ENCODE measurements at places on chromosomes 2 and 18.

GRCh38 chr2:128435576-128436478, 117.2 kb upstream of the HS6ST1 start:
- DNase-seq = no peak

- no peak for DNase-seq
Measured at GRCh38 chr2:8413589-8414135, 268.2 kb upstream of the ID2 start.

- no peak for DNase-seq
Measured at GRCh38 chr18:10946058-10946457, 203.3 kb downstream of the PIEZO2 start.

- DNase-seq = peak; percentile 24
Measured at GRCh38 chr2:65878011-65878340, 445.6 kb upstream of the SPRED2 start.

GRCh38 chr2:177598326-177599138, 206.0 kb downstream of the AGPS start:
- peak; percentile 97 for DNase-seq

GRCh38 chr2:18046558-18047212, 168.2 kb downstream of the KCNS3 start:
- DNase-seq = peak; percentile 19

DNA sequence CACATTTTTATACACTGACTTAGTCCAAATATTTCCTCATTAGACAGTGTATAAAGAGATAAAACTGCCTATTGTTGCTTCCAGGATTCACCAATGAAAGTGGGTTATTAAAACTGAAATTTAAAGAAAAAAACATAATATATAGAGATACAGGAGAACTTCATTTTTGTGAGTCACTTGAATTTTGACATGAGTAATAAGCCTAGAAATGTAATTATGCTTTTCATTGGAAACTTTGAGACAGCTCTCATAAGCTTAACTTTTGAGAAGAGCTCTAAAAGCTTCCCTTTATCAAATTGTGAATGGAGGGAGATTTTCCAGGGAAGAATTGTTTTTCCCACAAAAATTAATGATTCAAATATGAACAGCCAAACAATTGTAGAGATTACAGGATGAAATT, 14.1 kb downstream of the DYNC2LI1 start:
- no peak for DNase-seq

- no peak for DNase-seq
Measured at GRCh38 chr2:77939370-77939769, 417.2 kb upstream of the LRRTM4 start.

DNA sequence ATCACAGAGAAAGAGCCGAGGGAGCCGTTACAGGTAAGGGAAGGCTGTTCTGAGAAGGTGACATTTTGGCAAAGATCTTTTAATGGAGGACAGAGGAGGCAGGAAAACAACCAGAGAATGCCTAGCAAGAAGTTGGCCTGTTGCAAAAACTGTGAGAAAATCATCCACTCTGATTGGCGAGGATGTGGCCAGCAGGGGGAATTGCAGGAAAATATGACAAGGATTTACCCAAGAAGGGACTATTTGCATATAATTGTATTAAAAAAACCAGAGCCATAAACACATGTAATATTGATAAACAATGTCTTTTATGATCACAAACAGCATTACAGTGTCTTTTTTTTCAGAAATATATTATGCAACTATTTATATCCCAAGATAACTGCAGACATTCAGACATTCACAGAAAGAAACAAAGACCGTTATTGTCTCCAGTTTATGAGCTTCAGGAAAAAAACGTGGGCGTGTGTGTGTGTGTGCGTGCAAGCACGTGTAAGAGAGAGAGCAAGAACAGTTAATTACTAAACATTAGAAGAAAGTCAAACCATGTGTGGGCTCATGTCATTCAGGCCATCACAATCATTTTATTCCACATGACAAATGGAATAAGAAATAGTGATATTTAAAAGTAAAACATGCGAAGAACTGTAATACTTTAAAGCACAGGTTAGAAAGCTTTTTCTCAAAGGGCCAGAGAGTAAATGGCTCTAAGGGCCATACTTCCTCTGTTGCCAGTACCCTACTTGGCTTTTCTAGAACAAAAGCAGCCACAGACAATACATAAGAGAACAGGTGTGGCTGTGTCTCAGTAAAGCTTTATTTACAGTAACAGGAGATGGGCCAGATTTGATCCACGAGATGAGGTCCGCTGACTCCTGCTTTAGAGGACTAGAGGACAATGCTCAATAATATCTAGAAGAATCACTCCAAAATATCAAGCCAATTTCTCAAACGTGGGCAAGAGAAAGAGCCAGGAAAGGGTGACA, 324.1 kb downstream of the DLGAP1 start:
- DNase-seq = peak; percentile 24

- DNase-seq = no peak
Measured at GRCh38 chr2:219056176-219056895, 4.4 kb downstream of the IHH start.

DNA sequence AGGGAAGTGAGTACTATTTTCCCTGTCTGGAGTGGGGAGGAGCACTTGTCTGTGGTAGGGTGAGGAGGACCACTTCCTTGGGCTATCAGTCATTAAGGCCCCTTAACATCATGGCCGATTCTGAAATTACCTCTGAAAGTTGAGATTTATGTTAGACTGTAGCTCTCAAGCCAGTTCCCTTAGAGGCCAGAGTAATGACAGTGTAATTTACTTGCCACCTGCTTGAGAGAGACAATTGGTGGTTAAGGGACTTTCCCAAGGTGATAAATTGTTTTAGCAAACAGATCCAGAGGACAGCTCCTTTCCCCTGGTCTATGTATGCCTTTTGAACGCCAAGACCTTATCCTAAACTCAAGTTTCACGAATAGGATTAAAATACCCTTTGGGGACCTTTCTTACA, 56.1 kb downstream of the NEDD4L start:
- DNase-seq = no peak

- no peak for DNase-seq
Measured at GRCh38 chr2:148493822-148494563, 150.6 kb upstream of the EPC2 start.

DNA sequence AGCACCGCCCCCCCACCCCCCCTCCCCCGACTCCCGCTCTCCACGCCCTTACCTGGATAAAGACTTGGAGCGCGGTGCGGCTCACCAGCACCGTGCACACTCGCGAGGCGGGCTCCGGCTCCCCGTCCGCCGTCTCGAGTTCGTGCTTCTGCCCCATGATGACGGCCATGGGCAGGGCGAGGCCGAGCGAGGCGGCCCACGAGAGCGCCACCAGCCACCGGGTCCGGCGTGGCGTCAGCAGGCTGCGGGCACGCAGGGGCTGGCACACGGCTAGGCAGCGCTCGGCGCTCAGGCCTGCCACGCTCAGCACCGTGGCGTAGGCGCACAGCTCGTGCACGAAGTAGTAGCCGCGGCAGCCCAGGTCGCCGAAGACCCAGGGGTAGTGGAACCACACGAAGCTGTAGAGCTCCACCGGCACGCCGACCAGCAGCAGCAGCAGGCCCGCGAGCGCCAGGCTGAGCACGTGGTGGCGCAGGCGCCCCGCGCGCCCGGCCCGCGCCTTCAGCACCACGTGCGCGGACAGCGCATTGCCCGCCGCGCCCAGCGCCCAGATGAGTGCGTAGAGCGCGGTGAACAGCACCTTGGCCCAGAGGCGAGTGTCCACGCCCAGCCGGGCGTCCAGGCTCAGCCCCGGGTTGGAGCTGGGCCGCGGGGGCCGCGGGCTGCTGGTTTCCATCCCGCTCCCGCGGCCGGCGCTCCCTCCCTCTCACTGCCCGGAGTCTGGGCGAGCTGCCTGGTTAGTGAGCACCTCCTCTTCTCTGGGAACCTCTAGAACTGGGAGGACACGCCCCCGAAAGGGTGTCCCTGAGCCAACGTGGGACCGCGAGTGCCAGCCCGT, at the start of gene NTSR2:
NTSR2 (minus strand) TSS at position 742 of the 838 bp plus-strand sequence; CDS start at position 676, 66 bp downstream.
- DNase-seq = peak; percentile 82

DNA sequence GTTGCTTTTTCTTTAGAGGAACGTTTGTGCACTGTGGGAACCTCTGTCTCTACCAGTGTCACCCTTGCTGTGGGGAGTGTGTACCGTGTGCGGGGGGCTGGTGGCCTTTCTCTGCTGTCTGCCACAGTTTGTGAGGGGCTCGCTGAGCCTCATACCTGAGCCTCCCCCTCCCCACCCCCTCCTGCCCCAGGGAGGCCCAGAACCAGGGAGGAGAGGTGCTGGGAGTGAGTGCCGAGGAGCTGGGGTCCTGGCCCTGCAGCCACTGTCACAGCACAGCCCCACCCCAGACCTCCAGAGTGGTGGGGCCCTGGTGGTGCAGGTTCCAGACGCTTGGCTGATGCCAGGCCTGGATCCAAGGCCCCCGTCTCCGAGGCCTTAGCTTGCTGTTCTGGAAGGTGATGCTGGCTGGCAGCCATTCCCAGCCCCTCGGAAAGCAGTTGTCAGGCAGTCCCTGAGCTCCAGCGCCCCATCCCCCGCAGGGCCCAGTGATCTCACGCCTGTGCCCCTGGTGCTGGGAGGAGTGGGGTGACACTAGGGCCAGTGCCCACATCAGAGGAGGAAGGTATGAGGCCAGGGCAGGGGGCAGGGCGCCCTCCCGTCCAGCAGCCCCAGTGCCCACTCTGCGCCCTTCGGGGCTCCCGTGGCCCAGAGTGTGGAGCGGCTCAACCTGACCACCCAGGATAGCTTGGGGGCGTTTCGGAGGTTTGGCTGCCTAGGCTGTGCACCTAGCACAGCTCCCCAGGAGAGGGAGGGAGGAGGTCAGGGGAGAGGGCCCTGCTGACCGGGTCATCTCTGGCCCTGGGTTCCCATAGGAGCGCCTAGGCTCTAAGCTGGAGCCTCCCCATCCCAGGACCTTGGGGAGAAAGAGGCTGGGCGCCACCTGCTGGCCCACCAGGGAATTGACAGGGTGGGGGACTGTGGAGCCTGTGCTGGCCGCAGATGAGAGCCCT, 53.0 kb upstream of the ALPP start:
- DNase-seq = peak; percentile 42

DNA sequence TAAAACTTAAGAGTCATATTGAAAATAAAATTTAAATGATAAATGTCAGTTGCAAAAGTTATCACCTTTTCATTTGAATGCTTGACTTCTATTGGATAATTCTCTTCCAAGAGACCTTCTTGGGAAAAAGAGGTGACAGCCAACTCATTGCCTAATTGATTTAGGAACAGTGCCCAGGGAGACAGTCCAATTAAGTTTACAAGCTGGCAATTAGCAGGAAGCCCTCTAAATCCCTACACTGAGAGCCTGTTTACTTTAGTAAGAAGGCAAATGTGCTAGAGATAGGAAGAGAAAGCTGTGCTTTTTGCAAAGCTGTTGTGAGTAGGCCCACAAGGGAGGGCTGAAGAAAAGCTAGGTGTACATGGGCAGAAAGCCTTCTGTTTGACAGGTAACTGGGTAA, 189.1 kb downstream of the WDPCP start:
- DNase-seq = no peak

DNA sequence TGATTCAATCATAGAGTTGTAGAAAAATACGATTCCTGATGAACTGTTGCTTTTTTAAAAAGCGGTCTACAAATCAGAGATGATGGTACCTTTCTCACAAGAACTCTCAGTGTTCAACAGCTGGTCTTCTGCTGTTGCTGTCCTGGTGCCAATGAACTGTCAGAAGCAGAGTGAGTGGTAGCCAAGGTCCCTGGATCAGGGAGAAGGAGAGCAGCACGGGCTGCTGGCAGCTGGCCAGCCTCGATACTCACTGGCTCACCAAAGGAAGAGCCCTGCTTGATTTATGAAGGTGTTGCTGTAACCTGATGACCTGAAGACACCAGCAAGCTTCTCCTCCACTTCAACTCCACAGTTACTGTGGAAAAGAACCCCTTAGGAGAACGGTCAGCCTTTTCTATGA, 300.8 kb upstream of the SOX11 start:
- DNase-seq = peak; percentile 64

DNA sequence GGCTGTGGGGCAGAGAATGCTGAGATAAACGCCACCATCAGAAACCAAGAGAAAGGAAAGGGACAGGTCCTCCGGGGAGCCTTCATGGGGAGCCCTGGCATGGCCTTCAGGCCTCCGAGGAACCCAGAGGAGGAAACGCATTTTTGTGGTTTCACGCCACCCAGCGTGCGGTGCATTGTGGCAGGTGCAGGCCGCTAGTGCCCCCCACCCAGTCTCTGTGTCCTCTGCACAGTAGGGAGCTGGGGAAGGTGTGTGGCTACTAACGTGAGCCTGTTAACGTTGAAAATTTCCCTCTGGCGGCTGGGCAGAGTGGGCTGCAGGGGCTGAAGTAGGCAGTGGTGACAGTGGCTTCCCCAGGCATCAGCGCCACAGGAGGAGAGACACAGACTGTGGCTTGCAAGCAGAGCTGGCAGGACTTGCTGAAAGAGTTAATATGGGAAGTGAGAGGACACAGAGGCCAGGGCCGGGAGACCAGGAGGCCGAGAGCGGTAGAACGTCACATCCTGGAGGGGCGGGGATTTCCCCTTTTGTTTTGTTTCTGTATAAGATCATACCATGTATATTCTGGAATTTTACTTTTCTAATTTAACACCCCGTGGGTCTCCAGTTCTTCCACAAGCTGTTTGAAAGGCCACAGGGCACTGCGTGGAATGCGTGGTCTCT, 166.9 kb downstream of the GBX2 start:
- DNase-seq = no peak

DNA sequence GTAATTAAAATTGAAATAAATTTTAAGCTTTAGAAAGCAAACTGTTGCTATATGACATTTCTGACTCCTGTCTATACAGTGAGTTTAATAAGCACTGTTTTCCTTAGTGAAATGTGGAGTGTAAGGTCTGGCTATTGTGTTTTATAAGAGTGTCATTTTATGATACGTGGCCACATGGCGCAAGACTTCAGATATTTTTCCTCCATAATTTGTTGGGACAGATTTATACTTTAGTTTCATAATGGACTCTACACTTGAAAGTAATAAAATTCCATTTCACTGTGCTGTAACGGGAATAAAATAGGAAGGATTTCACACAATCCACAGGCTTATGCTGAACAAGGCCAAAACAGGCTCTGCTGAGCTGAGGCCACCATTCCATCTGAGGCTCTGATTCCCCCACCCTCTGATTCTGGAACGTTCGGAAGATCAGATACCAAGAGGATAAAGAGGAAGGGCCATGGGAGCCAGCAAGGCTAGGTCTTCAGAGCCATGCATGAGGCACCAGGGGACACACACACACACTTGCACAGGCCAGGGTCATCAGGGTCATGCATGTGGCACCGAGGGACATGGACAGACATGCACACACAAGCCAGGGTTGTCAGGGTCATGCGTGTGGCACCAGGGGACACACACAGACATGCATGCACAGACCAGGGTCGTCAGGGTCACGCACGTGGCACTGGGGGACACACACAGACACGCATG, 35.6 kb downstream of the HDAC4 start:
- no peak for DNase-seq

Data from tongue (tissue), 3 donors.